ENCODE measurements at places on chromosomes 3 and 15. TPM values are rescaled to one million over a fixed set of nuclear protein-coding genes. Genes with fewer than 3 reads are reported as not detected.

Gene PCSK6
- total RNA-seq, result 12.3 TPM

Gene OCA2
- 0.26 TPM for total RNA-seq

Gene SAMMSON
- not detected for total RNA-seq

Gene EFL1
- total RNA-seq, result 28.2 TPM

Gene LARP6
- 41.1 TPM for total RNA-seq

Gene HRG
- not detected for total RNA-seq

Gene ECE2
- total RNA-seq, result not detected

Gene NMNAT3
- 3.9 TPM for total RNA-seq

Gene CASR
- total RNA-seq, result not detected

Gene DUT
- 30.8 TPM for total RNA-seq

Gene OR5K2
- not detected for total RNA-seq

Gene ITGA11
- total RNA-seq, result 0.53 TPM

Gene PRRT3
- total RNA-seq, result 0.26 TPM

Gene NOX5
- total RNA-seq, result not detected

Gene SNUPN
- total RNA-seq, result 18.8 TPM

Gene LYSMD2
- 4.2 TPM for total RNA-seq

Gene IL17RC
- total RNA-seq, result 21.1 TPM

Gene ERC2
- 0.13 TPM for total RNA-seq

Data from bronchial epithelial cell (primary cell).